PC-9 (cell line): ENCODE measurements at places on chromosomes 1 and 21. TPM values are rescaled to one million over a fixed set of nuclear protein-coding genes. Genes with fewer than 3 reads are reported as not detected.

- H3K27me3 ChIP-seq, result no peaks in the 10 kb centered on the region
- no peak for DNase-seq
- peaks cover 71% of the 10 kb centered on the region for H3K4me1 ChIP-seq
- H3K36me3 ChIP-seq, result no peaks in the 10 kb centered on the region
Observed at GRCh38 chr21:35222021-35222420, 172.9 kb upstream of the RUNX1 start.

DNA sequence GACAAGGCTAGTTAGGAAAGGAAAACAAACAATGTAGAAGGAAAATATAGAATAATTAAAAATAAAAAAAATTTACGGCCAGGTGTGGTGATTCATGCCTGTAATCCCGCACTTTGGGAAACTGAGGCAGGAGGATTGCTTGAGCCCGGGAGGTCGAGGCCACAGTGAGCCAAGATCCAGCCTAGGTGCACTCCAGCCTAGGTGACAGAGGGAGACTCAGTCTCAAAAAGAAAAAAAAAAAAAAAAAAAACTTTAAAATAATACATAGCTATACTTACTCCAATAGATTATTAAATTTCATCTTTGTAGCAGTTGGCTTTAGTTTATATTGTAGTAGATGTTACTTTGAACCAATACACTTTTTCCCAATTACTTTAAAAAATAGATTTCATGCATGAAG lies 32.0 kb downstream of the LIN9 start:
- H3K4me3 ChIP-seq, result no peak overlapping the region
- no peak for DNase-seq
- peaks cover 11% of the 10 kb centered on the region; the same call in 1 of the 2 replicates for H3K36me3 ChIP-seq
- H3K4me1 ChIP-seq, result no peaks in the 10 kb centered on the region
- no peak overlapping the region for H3K27ac ChIP-seq

GRCh38 chr1:189434461-189434860 lies 1043.2 kb downstream of the BRINP3 start:
- no peak overlapping the region for H3K4me3 ChIP-seq
- no peaks in the 10 kb centered on the region for H3K27me3 ChIP-seq
- no peak overlapping the region for H3K27ac ChIP-seq

DNA sequence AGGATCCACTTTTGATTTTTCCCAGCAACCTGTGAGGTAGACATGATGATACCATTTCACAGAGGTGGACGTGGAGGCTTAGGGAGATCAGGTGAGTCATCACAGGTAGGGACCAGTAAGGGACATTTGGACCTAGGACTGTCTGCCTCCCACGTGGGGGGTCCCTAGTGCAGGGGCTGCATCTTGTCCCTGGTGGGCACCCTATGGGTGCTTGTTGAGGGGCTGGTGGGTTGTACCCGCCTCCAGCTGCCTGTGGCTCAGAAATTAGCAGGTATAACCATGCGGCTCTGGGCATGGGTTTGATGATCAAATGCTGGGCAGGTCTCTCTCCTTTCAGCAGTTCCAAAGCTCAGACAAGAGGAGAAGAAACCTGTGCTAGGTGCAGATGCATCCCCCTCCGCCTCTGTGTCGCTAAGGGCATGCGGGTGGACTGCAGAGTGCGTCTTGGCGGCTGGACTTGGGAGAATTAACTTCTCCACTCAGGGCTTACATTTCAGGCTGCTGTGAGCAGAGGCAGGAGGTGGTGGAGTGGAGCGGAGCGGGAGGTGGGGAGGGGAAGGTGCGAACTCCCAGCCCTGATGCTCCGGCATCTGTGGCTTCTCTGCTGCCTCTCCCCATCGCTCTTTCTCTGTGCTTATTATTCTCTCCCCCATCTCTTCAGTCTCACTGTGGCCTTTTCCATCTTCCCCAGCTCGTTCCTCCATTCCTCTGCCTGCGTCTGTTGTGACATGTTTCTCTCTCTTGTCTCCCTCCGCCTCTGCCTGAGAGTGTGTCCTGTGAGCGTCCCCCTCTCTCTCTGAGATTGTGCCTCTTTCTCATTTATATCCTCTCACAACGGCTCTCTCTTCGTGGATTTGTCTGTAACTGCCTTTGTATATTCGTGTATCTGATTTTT lies 146.8 kb downstream of the PTPRU start:
- H3K4me3 ChIP-seq, result no peak overlapping the region
- H3K4me1 ChIP-seq, result no peaks in the 10 kb centered on the region
- no peak overlapping the region for H3K27ac ChIP-seq

Gene FTCD
- total RNA-seq, result 5.9 and 7.1 TPM in 2 replicates

Gene CAPN9
- total RNA-seq, result not detected in 2 replicates

DNA sequence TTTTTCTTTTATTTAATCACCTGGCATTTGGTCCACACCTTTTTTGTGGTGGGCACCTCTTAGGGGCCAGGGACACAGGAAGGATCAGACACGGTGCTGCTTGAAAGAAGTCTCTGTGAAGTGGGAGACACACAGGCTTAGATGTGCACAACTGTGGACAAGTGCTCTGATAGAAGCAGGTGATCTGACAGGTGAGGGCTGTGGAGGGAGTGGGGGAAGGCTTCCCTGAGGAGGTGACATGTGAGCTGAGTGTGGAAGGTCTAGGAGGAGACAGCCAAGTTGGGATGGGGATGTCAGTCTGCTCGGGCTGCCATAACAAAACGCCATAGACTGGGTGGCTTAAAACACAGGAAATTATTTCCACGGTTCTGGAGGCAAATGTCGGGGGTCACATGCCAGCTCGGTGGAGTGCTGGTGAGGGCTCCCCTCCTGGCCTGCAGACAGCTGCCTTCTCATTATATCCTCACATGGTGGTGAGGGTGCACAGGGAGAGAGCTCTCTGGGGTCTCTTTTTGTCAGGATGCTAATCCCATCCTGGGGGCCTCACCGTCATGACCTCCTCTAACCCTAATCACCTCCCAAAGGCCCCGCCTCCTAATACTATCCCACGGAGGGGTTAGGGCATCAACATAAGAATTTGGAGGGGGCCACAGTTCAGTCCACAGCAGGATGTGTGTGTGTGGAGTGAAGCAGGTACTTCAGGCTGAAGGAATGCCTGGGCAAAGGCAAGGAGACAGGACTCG lies 5.2 kb upstream of the KIAA1614 start:
- no peaks in the 10 kb centered on the region for H3K27me3 ChIP-seq
- H3K4me3 ChIP-seq, result no peak overlapping the region
- no peaks in the 10 kb centered on the region for H3K36me3 ChIP-seq
- no peak overlapping the region for H3K27ac ChIP-seq

GRCh38 chr1:212518188-212519054 lies 85.7 kb downstream of the NENF start:
- DNase-seq, result peak; percentile 43
- peaks cover 11% of the 10 kb centered on the region for H3K4me1 ChIP-seq
- H3K36me3 ChIP-seq, result no peaks in the 10 kb centered on the region
- H3K27me3 ChIP-seq, result no peaks in the 10 kb centered on the region
- no peak overlapping the region for H3K27ac ChIP-seq
- H3K4me3 ChIP-seq, result no peak overlapping the region

DNA sequence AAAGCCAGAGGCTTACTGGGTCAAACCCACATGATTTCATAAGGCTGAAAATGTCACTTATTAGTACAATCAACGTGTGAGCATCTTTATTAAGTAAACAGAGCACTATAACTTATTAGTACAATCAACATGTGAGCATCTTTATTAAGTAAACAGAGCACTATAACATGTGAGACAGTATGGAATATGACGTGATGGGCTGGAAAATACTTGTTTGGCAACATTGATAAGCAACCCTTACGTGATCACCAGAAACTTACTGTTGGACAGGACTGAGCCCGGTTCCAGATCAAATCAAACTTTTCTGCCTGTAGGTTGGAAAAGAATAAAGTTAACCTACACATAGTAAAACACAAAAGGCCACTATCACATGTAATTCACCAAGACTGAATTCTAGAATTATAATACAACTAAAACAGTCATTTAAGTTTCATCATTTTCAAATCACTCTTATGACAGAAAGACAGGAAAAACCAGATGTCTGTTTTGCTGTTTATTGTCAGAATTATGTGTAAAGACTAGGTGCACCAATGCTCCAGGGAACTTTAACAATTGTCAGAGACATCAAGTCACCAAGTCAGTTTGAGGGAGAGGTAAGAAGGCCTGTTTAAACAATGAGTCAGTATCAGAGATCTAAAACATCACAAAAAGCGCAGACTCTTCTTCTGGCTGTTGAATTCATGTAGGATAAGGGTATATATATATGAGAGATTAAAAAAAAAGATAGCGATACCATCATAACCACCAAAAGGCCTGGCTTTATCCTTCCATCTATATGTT lies 15.7 kb downstream of the ATPAF1 start:
- no peak overlapping the region for H3K4me3 ChIP-seq
- H3K36me3 ChIP-seq, result peaks cover 14% of the 10 kb centered on the region; the same call in 1 of the 2 replicates
- H3K27ac ChIP-seq, result peak overlapping the region; percentile 26; the same call in 1 of the 2 replicates
- no peaks in the 10 kb centered on the region for H3K27me3 ChIP-seq
- peak; percentile 57 for DNase-seq

Gene FAM78B
- total RNA-seq, result not detected in 2 replicates

- H3K27ac ChIP-seq, result no peak overlapping the region
- H3K36me3 ChIP-seq, result peaks cover 11% of the 10 kb centered on the region; the same call in 1 of the 2 replicates
- no peak overlapping the region for H3K4me3 ChIP-seq
- H3K4me1 ChIP-seq, result no peaks in the 10 kb centered on the region
- DNase-seq, result no peak
Observed at GRCh38 chr1:155437405-155437804, 116.7 kb downstream of the RUSC1 start.

DNA sequence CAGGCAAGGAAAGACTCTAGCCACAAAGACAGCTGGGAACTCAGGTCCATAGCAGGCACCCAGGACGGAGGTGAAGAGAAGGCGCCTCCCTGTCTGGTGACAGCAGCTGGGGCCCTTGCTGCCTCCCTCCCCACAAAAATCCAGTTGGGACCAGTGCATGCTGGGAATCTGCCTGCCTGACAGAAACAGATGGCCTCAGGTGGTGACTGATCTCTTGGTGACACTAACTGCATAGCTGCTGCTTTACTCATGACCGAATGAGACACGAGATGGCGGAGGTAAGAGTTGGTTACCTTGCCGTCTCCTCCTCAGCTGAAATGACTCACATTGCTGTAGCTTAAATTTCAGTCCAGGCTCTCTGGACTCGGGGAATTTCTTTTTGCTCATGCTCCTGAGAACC lies 130.3 kb downstream of the FGGY start:
- peak overlapping the region; percentile 48; the same call in 1 of the 2 replicates for H3K4me3 ChIP-seq
- H3K27ac ChIP-seq, result peak overlapping the region; percentile 76
- H3K27me3 ChIP-seq, result no peaks in the 10 kb centered on the region
- no peaks in the 10 kb centered on the region for H3K36me3 ChIP-seq
- DNase-seq, result peak; percentile 90

Gene ATP13A2
- total RNA-seq, result 39.9 and 43.6 TPM in 2 replicates

Gene USP25
- total RNA-seq, result 26.0 and 30.9 TPM in 2 replicates

Gene PGLYRP4
- total RNA-seq, result not detected in 2 replicates

DNA sequence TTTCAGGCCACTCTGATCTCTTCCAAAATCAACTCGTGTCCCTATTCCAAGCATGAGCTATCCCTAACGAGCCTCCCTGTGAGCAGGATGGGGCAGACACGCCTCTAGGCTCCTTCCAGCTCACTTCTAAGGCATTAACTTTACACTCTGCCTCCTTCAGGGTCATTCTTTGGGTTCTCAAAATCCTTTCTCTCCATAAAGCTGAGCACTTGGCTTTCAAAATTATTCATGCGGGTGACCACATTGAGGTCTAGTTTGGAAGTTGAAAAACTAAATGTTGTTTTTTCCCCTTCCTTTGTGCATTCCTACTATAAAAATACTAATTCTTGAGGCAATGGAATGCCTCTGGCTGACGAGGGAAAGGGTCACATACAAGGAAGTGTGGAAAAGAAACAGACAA lies 33.5 kb upstream of the BMP8B start:
- no peak for DNase-seq
- peaks cover 28% of the 10 kb centered on the region for H3K4me1 ChIP-seq
- H3K27me3 ChIP-seq, result no peaks in the 10 kb centered on the region
- no peaks in the 10 kb centered on the region for H3K36me3 ChIP-seq
- no peak overlapping the region for H3K4me3 ChIP-seq

Gene RSPO1
- total RNA-seq, result not detected in 2 replicates

Gene OLIG2
- not detected in 2 replicates for total RNA-seq

- no peaks in the 10 kb centered on the region; the same call in 1 of the 2 replicates for H3K4me1 ChIP-seq
- H3K27ac ChIP-seq, result no peak overlapping the region
- no peak overlapping the region for H3K4me3 ChIP-seq
- no peaks in the 10 kb centered on the region for H3K36me3 ChIP-seq
Observed at GRCh38 chr1:178362747-178363146, 134.0 kb downstream of the CLEC20A start.

DNA sequence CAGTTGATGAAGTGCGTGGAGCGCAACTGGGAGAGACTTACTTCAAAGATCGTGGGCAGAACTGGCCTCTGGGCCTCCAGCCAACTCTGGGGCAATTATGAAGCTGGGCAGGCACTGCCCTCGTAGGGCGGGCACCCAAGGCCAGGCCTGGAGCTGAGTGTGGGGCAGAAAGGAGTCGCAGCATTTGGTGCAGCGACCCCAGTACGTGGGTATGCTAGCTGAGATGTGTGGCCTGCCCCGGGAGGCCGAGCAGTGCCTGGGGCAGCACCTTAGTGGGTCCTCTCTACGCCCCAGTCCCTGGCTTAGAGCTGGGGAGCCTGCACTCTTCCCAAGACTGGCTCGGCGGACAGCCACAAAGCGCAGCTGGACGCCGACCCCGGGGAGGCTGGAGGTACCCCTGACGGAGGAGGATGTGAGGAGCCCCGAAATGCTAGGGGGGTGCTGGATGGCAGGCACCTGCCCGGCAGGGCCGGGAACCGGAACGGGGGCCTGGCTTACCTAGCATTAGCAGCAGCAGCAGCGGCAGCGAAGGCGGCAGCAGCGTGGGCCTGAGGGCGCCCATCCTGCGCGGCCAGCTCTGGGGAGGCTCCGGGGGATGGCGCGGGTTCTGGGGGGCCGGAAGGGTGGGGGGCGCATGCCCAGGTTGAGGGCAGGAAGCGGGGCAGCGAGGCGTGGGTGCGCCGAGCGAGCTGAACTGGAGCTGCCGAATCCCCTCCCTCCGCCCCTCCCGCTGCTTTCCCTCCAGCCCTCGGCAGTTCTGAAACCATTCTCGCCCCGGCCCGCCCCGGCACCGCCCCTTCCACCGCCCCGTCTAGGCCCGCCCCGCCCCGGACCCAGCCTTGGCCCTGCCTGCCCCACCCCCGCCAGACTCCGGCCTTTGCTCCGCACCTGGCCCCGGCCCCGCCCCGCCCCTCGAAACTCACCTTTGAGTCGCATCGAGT lies at the start of gene IGSF8:
IGSF8 (minus strand) TSS at position 709 of the 941 bp plus-strand sequence; CDS start at position 562, 147 bp downstream.
- DNase-seq, result peak; percentile 50
- H3K4me1 ChIP-seq, result peaks cover 34% of the 10 kb centered on the region
- H3K4me3 ChIP-seq, result peak within 1 kb of the TSS; percentile 97
- H3K27me3 ChIP-seq, result no peaks in the 10 kb centered on the region
- H3K36me3 ChIP-seq, result no peaks in the 10 kb centered on the region

DNA sequence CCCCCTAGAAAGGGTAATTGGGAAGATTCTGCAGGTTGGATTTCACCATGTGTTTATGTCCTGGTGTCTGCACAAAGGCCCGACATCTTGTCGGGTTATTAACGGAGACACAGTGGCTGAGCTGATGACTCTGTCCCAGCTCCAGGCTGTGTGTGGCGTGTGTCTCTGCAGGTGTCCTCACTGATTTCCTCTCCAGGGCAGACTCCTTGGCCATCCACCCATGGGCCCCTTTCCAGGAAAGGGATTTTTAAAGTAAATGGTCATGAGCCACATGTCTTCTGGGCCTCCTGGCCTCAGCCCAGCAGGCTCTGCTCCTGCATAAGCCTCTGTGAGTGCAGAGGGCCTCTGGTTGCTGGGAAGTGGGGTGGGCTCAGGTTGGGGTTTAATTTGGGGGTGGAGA lies 418.7 kb upstream of the VAMP3 start:
- no peak overlapping the region for H3K27ac ChIP-seq
- no peak overlapping the region for H3K4me3 ChIP-seq
- no peaks in the 10 kb centered on the region for H3K36me3 ChIP-seq
- peaks cover 64% of the 10 kb centered on the region for H3K27me3 ChIP-seq
- H3K4me1 ChIP-seq, result no peaks in the 10 kb centered on the region
- no peak for DNase-seq

- no peaks in the 10 kb centered on the region for H3K4me1 ChIP-seq
- H3K4me3 ChIP-seq, result no peak overlapping the region
- DNase-seq, result no peak
- no peak overlapping the region for H3K27ac ChIP-seq
Observed at GRCh38 chr21:32378956-32379355, 13.9 kb downstream of the URB1 start.
